ENCODE measurements at places on chromosomes 5 and 9.

DNA sequence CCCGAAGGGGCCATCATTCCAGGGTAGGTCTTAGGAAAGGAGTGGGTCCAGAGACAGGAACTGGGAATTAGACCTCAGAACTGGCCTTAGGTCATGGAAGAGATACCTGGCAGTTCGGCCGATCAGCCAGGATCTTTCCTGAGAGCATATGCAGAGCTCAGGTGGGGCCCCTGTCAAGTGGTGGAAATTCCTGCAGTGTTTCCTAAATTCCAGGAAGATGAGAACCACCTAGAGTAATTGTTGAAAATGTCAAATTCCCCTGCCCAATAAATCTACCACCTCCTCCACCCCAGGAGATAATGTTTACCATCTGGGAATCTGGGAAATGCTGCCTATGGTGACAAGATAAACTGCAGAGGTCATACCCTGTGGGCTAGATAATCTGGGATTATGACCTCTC, 14.6 kb downstream of the TMEM171 start:
- peak; percentile 6 for DNase-seq

GRCh38 chr9:123454361-123454760, 98.4 kb downstream of the CRB2 start:
- no peak for DNase-seq

DNA sequence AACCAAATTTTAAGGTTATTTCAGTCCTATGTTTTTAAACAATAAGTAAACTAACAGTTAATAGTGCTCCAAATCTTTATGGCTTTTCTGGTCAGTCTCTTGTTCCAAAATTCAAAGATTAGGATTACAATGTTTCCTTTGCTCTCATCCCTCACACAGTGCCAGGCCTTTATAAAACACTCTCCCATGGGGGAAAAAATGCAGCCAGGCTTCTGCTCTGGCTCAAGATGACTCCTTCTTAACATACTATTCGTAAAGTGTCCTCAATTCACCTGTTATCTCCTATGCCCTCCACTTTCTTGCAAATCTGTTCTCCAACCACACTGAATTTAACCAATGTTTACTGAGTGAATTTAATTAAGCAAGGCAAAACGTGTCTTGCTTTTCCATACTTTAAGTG, 1.4 kb downstream of the CEP120 start:
- DNase-seq: no peak

GRCh38 chr9:71638627-71639026, 129.7 kb downstream of the CEMIP2 start:
- DNase-seq: no peak

GRCh38 chr5:173888473-173889131, 453 bp downstream of the CPEB4 start:
- peak; percentile 58 for DNase-seq

- DNase-seq: no peak
Measured at GRCh38 chr5:81256766-81257165, 23.6 kb downstream of the CKMT2 start.

- DNase-seq: no peak
Measured at GRCh38 chr5:104443706-104444105, 881.1 kb upstream of the NUDT12 start.

DNA sequence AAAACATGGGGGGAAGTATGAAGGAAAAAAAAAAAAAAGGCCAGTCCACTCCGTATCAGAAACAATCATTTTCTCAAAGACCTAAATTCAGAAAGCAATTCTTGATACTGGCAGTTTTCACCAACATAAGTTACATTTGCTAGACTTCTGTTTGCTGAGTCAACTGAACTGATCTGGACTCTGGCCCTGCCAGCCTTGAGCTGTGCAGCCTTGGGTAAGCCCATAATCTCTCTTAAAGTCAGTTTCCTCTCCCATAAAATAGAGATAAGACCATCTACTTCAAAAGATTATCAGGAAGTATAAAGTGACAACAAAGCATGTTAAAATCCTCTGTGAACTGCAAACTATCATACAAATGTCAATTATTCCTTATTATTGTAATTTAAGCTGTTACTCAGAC, 106.8 kb downstream of the MAPKAP1 start:
- DNase-seq: no peak
